ENCODE measurements at places on chromosomes 12 and 14.
A peak's percentile ranks its signal among the peaks of the same experiment; 100 is the strongest.

DNA sequence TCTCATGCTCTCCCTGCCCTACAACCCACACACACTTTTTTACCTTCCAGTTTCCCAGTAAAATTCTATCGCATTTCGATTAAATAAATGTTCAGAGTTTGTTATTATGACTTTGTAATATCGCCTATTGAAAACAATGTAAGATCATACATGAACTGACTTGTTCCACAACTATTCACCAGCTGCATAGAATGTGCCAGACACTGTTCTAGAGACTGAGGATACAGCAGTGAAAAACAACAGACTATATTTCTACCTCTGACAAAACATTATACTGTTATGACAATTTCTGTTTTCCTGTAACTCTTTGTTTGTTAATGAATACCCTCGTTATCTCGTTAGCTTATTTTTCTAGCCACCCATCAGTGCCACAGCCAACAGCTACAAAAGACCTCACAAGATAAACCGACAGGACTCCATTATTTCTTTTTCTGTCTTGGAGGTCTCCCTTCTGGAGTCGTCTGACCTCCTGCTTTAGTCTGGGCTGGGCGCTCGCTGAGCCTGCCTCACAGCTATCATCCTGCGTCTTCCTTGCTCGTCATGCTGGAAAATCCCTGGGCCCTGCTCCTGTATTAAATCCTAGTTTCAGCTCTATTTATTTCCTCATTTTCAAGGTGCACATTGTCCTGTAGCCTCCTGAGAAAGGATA lies 498.9 kb downstream of the DIO2 start:
- DNase-seq: no peak

- no peak for DNase-seq
Observed at GRCh38 chr14:21106176-21106497, 5.3 kb downstream of the TMEM253 start.

GRCh38 chr12:120713861-120714482 lies 3.7 kb downstream of the UNC119B start:
- DNase-seq: peak; percentile 21

- no peak for DNase-seq
Observed at GRCh38 chr12:54708826-54709225, 60.7 kb upstream of the DCD start.

- no peak for DNase-seq
Observed at GRCh38 chr12:57849035-57849434, 2.5 kb upstream of the CTDSP2 start.

DNA sequence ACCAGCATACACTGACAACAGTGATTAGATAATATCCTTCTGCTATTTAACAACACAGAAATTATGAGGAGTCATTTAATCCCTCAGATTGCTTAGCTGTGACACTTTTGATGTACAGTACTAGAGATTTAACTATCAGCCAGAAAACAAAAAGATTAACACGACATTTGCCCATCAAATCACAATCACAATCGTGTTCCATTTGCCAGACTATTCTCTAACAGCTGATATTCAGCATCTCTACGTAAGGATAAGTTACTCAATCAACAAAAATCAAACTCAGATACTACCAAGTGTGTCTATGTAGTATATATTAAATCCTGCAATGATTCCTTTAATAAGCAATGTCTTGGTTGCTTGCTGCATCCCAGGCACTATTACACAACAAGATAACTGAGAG lies 558.7 kb upstream of the USP15 start:
- DNase-seq: no peak

DNA sequence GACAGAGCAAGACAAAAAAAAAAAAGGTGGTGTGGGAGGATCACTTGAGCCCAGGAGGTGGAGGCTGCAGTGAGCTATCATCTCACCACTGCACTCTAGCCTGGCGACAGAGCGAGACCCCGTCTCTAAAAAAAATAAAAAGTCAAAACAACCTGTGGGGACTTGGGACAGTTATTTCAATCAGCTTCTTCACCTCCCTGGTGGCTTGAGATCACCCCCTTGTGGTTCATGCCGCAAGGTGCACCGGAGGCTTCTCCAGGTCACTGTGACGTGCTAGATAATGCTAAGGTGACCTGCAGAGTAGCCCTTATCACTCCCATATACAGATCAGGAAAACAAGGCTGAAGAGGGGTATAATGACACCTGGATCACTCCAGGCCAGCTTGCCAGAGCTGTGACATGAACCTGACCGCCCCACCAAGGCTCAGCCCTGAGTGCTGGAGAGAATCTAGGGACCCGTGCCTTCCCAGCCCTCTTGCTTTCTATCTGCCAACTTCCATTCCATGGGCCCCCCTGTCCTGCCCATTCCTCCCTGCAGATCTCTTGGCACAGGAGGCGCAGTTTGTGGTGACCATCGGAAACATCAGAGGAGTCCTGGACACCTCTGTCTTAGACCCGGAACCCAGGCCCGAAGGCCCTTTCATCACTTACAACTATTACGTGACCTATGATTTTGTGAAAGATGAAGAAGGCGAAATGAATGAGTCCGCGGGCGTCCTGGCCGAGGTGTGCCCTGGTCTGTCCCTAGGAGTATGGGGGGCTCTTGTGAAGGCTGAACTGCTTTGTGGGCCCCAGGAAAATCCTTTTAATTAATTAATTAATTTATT lies 8.1 kb downstream of the LRRC43 start:
- DNase-seq: no peak

- no peak for DNase-seq
Observed at GRCh38 chr12:4562034-4562657, at the start of gene DYRK4. Gene DYRK4 (plus strand): TSS chr12:4562208. CDS start chr12:4562246, 38 bp downstream.

GRCh38 chr12:32240831-32241230 lies 134.2 kb downstream of the BICD1 start:
- no peak for DNase-seq

- DNase-seq: no peak
Observed at GRCh38 chr14:93234798-93235197, 27.7 kb downstream of the UBR7 start.

DNA sequence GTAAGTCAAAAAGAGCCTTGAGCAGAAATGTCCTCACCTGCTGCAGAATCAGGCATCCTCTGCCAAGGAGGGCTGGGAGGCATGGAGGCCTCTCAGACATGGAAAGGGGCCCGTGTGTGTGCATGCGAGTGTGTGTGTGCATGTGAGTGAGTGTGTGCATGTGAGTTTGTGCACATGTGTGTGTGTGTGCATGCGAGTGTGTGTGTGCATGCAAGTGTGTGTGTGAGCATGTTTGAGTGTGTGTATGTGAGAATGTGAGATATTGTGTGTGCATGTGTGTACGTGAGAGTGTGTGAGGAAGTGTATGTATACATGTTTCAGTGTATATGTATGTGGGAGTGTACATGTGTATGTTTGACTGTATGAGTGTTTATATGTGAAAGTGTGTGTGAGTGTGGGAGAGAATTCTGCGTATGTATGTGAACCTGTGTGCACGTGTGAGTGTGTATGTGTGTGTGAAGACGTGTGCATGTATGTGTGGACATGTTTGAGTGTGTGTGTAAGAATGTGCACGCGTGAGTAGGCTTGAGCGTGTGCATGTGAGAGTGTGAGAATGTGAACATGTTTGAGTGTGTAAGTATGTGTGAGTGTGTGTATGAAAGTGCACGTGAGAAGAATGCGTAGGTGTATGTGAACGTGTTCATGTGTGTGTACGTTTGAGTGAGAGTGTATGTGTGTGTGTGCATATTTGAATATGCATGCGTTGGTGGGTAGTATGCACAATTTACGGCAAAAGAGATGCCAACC lies 90.8 kb downstream of the TBX5 start:
- DNase-seq: no peak

DNA sequence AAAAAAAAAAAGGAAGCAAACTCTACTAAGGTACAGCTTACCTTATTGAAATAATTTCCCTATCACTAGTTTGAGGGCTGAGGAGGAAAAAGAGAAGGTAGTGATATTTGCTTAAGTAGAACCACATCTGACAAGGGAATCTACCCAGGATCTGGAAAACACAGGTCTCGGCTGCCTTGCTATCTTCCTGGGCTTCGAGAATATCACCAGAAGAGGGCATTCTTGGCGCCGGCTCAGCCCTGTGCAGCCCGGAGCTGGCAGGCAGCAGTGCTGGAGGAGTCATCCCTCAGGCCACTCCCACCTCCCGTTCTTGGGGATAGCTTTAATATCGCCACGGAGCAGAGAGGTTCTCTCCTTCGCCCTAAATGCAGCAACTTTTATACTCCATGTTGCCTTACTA lies 1181.2 kb downstream of the VRK1 start:
- DNase-seq: no peak

- DNase-seq: no peak
Observed at GRCh38 chr12:131736446-131737149, 25.7 kb downstream of the SFSWAP start.

DNA sequence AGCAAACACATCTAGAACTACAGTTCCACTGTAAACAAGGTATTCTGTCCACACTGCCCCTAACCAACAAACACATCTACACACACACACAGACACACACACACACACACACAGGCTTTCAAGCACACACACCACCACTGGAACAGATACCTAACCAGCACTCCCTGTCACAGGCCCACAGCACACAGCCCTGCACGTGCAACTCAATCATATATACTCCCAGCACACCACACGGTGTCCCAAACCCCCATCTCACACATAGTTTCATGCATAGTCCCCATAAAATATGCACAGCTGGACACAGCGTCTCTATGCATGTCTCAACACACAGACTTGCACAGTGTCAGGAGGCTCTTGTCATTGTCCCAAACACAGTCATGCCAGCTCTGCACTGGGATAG lies 27.6 kb downstream of the KRT8 start:
- DNase-seq: no peak

DNA sequence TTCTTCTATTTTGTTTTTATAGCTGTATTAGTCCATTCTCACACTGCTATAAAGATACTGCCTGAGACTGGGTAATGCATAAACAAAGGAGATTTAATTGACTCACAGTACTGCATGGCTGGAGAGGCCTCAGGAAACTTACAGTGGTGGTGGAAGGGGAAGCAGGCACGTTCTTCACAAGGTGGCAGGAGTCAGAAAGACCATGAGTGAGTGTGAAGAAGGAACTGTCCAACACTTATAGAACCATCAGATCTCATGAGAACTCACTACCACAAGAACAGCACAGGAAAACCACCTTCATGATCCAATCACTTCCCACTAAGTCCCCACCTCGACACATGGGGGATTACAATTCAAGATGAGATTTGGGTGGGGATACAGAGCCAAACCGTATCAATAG lies 42.3 kb downstream of the ARMH4 start:
- DNase-seq: no peak

- DNase-seq: no peak
Observed at GRCh38 chr12:126139355-126139754, 1074.1 kb downstream of the AACS start.

DNA sequence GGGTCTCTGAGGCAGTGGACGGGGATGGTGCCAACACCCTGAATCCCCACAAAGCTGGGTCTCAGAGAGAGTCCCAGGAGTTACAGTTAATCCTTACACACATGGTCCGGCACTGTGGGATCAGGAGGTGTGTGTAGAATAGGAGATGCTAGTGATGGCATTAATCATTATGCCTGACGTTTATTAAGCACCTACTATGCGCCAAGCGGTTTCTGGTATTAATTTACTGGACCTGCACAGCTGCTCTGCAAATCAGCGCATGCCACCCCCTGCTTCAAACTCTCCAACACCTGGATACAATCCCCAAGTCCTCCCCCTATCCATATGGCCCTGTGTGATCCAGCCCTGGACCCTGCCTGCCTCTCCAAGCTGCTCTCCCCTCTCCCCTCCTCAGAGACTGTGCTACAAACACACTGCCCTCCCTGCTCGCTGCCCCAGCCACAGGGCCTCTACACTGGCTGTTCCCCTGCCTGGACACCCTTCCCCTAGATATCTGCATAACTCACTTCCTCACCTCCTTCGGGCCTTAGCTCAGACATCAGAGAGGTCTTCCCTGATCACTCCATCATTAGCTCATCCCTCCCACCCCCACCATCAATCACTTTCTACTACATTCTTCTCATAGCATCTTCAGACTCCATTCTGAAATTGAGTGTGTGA lies 86.0 kb downstream of the RFLNA start:
- no peak for DNase-seq

- DNase-seq: no peak
Observed at GRCh38 chr12:3071107-3071506, 6.1 kb upstream of the TSPAN9 start.

DNA sequence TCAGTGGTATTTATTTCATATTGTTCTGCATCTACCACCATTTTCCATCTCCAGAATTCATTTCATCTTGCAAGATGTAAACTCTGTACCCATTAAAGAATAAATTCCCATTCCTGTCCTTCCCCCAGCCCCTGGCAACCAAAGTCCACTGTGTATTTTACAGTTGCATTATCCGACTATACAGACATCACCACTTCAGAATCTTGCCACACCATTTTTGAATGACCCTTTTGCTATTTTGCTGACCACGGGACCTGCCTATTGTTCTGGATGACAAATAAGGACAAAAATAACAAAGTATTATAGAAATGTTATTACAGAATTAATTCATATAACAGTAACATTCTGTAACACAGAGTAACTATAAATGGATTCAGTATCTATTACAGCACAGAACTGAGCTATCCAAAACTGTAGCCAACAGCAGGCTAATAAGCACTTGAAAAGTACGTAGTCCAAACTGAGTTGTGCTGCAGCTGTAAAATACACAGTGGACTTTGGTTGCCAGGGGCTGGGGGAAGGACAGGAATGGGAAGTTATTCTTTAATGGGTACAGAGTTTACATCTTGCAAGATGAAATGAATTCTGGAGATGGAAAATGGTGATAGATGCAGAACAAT lies 61.3 kb downstream of the CDK17 start:
- no peak for DNase-seq

DNA sequence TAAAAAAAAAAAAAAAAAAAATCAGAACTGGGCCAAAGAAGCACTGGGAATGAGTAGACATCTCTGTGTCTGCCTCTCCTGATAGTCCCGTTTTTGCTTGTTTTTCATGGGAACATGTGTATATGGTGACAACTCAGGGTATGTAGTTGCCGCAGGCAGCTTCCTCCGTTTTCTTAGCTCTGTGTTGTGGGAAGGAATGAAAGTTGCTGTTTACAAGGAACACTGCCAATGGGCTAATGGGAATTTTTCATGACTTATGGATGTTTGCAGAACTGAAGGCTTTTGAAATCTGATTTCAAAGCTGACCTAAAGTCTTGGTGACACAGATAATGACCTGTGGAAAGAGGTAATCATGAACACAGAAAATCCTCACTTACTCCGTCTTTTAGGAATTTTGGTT lies 146.4 kb upstream of the BTG1 start:
- no peak for DNase-seq

GRCh38 chr12:10652192-10652591 lies 21.7 kb downstream of the STYK1 start:
- no peak for DNase-seq

- no peak for DNase-seq
Observed at GRCh38 chr12:121116318-121117225, 16.1 kb upstream of the P2RX7 start.

GRCh38 chr14:22280497-22281316 lies 308.3 kb downstream of the DAD1 start:
- DNase-seq: no peak

- DNase-seq: no peak
Observed at GRCh38 chr14:84042992-84043391, 1487.0 kb upstream of the FLRT2 start.

- DNase-seq: no peak
Observed at GRCh38 chr12:110699591-110700445, 10.9 kb upstream of the HVCN1 start.
